Endodermal cell (in vitro differentiated cells): ENCODE measurements at places on chromosomes 1 and 21. TPM values are rescaled to one million over a fixed set of nuclear protein-coding genes. Genes with fewer than 3 reads are reported as not detected.

DNA sequence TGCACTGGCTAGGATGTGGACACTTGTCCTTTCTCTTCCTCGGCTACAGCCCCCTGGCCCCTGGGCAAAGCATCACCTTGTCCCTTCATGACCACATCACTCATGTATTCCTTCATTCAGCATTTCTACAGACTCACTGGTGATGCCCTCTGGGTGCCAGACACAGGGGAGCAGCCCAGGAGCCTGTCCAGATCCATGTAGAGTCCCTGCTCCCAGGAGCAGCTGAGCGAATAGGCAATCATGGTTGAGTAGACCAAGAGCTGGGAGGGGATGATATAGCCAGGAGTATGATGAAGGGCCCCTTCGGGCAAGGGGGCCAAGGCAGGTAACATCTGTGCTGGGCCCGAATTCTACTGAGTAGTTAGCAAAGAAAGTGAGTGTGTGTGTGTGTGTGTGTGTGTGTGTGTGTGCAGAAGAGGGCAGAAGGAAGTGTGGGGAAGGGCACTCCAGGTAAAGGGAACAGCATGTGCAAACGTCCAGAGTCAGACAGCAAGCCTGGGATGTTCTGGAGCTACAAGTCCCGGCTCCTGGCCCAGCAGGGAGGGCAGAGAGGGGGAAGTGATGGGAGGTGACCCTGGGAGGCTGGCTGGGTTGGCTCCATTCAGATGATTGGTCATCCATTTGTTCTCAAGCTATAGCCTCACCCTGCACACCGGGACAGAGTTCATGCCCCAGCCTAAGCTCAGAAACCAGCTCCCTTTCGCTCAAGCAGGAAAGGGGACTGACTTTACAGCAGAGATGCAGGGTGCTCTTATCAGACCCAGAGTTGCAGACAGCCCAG lies 21.0 kb upstream of the PIK3CD start:
- no peaks in the 10 kb centered on the region for H3K4me1 ChIP-seq
- no peaks in the 10 kb centered on the region for H3K36me3 ChIP-seq
- DNase-seq, result no peak

DNA sequence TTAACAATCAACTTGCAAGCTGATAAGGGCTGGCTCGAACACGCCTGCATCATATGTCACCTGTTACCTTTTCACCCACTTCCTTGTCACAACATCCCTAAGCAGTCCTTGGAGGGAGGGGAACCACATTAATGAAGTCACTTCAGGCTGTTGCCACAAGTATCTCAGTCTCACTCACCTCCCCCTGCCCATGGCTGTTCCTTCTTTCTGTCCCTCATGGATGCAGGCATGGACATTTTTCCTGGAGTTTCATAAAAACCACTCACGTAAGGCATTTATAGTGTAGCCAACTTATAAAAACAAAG lies 76.8 kb upstream of the ANGPTL1 start:
- H3K27ac ChIP-seq, result no peak overlapping the region
- H3K36me3 ChIP-seq, result no peaks in the 10 kb centered on the region
- no peaks in the 10 kb centered on the region for H3K27me3 ChIP-seq
- H3K4me3 ChIP-seq, result no peak overlapping the region
- no peak for DNase-seq
- H3K4me1 ChIP-seq, result no peaks in the 10 kb centered on the region

GRCh38 chr1:182569939-182570610 lies 19.0 kb downstream of the RNASEL start:
- no peak overlapping the region for H3K4me3 ChIP-seq
- H3K4me1 ChIP-seq, result no peaks in the 10 kb centered on the region
- no peak overlapping the region for H3K27ac ChIP-seq
- H3K27me3 ChIP-seq, result no peaks in the 10 kb centered on the region
- no peak for DNase-seq

DNA sequence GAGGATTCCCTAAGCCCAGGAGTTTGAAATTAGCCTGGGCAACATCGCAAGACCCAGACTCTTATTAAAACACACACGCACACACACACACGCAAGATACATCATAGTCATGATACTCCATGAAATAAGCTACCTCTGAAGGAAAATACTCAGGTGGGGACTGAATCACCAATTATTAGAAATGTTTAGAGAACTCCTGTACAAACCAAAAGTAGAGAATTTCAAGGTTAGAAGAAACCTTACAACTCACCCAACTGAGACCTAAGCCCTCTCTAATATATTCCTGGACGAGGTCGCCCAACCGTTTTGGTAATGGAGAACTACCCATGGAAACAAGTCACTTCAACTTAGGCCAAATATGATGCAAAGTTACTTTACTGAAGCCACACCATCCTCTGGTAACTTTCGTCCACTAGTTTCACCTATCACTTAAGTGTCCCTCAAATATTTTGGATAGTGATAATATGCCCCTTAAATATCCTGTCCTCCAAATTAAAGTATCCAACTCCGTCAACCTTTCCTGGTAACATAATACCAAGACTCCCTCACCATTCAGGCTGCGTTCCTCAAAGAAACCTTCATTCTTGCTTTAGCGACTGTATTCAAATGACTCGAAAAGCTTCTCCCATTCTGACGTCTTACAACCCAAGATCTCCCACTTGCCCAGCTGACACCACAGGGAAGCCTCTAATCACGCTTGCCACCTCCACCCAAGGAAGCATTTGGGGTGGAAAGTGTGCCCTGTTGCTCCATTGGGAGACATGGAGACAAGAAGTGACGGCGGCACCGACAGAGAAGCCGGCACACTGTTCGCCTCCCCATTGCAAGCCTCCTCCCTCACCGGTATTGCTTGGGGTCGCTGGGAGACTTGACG lies 856 bp downstream of the NRDC start:
- H3K27ac ChIP-seq, result peak overlapping the region; percentile 95
- H3K4me1 ChIP-seq, result no peaks in the 10 kb centered on the region
- peaks cover 21% of the 10 kb centered on the region for H3K27me3 ChIP-seq

DNA sequence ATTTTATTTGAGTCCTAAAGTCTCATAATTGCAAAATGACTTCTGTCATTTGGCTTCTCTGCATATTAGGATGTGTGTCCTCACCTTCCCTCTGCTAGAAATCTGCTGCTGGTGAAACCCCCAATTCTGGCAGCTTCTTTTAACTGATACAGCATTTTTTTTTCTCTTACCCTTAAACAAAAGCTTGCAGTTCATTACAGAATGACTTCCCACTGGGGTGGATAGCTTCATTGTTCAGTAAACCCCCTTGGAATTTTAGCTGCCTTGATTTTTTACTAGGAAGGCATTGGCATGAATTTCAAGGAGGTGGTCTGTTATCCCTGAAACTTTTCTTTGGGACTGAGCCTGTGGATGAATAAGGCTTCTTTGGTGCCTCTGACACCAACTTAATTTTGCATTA lies 16.8 kb downstream of the TSEN15 start:
- no peaks in the 10 kb centered on the region for H3K36me3 ChIP-seq
- no peak overlapping the region for H3K4me3 ChIP-seq
- no peak overlapping the region for H3K27ac ChIP-seq
- no peaks in the 10 kb centered on the region for H3K27me3 ChIP-seq
- H3K4me1 ChIP-seq, result no peaks in the 10 kb centered on the region

DNA sequence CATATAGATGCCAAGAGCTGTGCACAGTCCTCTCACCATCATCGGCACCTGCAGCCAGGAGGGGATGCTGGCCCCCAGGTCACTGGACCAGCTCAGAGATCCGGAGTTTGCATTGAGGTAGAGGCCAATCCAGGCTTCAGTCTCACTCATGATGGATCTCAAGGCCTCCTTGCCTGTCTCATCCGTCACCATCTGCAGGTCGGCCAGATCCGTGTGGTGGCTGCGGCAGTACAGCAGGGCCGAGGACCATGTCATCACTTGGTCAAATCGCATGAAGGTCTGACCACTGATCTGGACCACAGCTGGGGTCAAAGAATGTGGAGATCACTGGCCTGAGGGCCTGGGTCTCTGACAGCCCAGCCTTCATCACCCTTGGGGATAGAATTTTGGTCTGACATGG lies 6.6 kb downstream of the CLEC20A start:
- H3K4me3 ChIP-seq, result no peak overlapping the region
- no peaks in the 10 kb centered on the region for H3K4me1 ChIP-seq
- no peaks in the 10 kb centered on the region for H3K36me3 ChIP-seq
- no peak overlapping the region for H3K27ac ChIP-seq
- H3K27me3 ChIP-seq, result no peaks in the 10 kb centered on the region

DNA sequence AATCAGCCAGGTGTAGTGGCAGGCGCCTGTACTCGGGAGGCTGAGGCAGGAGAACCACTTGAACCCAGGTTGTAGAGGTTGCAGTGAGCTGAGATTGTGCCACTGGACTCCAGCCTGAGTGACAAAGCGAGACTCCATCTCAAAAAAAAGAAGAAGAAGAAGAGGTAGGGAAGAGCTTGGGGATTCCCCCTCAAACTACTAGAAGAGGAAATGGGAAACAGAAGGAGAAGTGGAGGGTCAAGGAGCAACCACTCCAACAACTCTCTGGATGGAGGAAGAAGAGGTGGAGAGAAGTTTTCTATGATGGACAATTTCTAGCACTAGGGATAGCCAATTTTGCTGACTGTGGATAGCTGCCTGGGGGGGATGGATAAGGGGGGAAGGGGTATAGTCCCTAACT lies 14.9 kb upstream of the SLAMF9 start:
- H3K36me3 ChIP-seq, result no peaks in the 10 kb centered on the region
- H3K4me1 ChIP-seq, result peaks cover 11% of the 10 kb centered on the region
- peaks cover 2% of the 10 kb centered on the region for H3K27me3 ChIP-seq
- DNase-seq, result no peak

DNA sequence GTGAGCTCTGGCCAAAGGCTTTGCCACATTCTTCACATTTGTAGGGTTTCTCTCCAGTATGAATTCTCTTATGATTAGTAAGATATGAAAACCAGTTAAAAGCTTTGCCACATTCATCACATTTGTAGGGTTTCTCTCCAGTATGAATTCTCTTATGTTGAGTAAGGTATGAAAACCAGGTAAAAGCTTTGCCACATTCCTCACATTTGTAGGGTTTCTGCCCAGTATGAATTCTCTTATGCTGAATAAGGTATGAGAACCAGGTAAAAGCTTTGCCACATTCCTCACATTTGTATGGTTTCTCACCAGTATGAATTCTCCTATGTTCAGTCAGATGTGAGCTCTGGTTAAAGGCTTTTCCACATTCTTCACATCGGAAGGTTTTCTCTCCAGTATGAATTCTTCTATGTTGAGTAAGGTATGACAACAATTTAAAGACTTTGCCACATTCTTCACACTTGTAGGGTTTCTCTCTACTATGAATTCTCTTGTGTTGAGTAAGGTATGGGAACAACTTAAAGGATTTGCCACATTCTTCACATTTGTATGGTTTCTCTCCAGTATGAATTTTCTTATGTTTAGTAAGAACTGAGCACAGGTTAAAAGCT lies 20.7 kb downstream of the ZNF695 start:
- no peak for DNase-seq
- H3K36me3 ChIP-seq, result peaks cover 86% of the 10 kb centered on the region
- H3K4me3 ChIP-seq, result peak overlapping the region; percentile 66
- no peak overlapping the region for H3K27ac ChIP-seq

DNA sequence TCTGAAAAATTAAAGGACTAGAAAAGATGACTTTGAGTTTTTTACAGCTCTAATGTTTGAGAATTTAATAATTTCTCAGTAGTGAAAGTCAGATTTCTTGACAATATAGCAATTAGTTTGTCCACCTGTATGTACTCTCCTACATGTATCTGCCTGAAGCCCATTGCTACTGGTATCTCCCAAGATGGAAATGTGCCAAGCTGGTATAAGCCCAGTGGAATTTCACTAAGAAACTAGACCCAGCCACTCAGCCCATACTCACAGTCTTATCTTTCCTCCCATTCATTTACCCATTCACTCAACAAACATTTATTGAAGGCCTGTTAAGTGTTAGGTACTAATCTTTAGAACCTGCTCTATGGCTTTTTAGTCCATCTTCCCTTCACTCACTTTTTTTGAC lies 21.6 kb upstream of the TRIM45 start:
- H3K27ac ChIP-seq, result no peak overlapping the region
- no peaks in the 10 kb centered on the region for H3K36me3 ChIP-seq
- H3K27me3 ChIP-seq, result no peaks in the 10 kb centered on the region
- DNase-seq, result no peak

DNA sequence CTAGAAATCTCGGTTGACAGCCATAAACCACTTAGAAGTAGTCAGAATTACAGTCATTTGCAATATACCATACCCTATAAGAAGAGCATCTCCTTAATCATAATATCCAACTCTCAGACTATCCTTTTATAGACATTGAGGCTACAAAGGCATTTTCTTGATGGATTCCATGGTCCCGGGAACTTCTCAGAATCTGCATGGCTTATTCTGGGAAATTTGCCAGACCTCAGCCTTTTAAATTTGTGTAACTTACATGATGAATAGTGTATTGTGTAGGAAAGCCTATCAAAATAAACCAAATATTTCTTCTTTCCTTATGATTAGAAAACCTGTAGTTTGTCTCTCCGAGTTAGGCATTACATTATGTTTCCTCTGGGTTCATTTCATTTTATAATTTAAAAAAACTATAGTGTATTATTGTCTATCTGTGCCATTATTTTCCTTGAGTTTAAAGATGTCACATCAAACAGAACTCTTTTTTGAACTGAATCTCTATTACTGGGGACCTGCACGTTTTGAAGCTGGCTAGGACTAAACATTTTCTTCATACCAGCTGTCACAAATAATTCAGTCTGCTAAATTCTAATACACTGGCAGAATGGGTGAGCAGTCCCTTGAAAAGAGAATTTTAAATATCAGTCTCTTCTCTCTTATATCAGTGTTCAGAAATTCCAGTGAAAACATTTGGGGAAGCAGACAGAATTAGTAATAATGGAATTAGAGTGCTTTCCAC lies 102.9 kb downstream of the GABPA start:
- no peaks in the 10 kb centered on the region for H3K4me1 ChIP-seq
- H3K27me3 ChIP-seq, result no peaks in the 10 kb centered on the region
- no peak overlapping the region for H3K4me3 ChIP-seq
- no peaks in the 10 kb centered on the region for H3K36me3 ChIP-seq
- H3K27ac ChIP-seq, result no peak overlapping the region
- DNase-seq, result no peak

DNA sequence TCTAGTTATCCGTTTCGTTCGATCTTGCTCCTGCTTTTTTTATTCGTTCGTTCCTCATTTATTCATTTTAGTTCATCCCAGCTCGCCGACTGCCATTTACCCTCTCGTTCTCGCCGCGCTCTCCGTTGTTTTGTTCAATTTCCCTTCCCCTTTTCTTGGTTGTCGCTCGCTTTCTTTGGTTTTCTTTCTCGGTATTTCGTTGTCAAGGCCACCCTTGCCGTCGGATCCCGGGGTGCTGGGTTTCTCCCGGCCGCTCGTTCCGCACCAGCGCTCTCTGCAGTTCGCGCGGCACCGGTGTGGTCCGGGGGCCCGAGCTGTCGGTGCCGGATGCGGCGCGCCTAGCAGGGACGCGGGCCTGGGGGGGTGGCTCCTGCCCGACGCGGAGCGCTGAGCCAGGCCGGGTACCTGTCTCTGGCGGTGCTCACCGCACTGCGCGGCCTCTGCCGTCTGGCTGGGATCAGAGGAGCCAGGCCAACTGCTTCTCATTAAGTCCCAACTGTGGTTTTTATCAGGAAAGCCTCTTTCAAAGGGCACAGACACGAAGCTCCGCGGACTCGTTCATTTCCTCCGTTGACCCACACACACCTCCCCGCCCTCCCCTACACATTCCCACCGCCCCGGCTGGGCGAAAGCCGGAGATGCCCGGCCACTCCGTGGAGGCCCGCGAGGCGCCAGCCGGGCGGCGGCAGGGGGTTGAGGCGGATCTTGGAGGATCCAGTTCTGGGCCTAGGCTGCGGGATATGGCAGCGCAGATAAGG lies 1.6 kb downstream of the ALX3 start:
- no peak overlapping the region for H3K27ac ChIP-seq
- peak; percentile 75 for DNase-seq
- H3K4me1 ChIP-seq, result no peaks in the 10 kb centered on the region
- no peaks in the 10 kb centered on the region for H3K36me3 ChIP-seq

- no peak overlapping the region for H3K4me3 ChIP-seq
- no peak for DNase-seq
- no peaks in the 10 kb centered on the region for H3K27me3 ChIP-seq
These were observed 72.0 kb downstream of the ZNF281 start for GRCh38 chr1:200337831-200338230.

KIF21B gene
- total RNA-seq, result 7.6 and 8.8 TPM in 2 replicates

AQP10 gene
- not detected in 3 replicates for total RNA-seq

MPL gene
- total RNA-seq, result 0.32 to 1.2 TPM (median 0.56 TPM) in 3 replicates

TINAGL1 gene
- total RNA-seq, result 2.6 and 3.4 TPM in 2 replicates
